ENCODE measurements at places on chromosomes 16 and 17.
A peak's percentile ranks its signal among the peaks of the same experiment; 100 is the strongest.

- no peak for DNase-seq
These were observed 4.3 kb upstream of the C16orf92 start for GRCh38 chr16:30018731-30019158.

- DNase-seq: no peak
These were observed 50.4 kb downstream of the SNX29 start for GRCh38 chr16:12026741-12027490.

DNA sequence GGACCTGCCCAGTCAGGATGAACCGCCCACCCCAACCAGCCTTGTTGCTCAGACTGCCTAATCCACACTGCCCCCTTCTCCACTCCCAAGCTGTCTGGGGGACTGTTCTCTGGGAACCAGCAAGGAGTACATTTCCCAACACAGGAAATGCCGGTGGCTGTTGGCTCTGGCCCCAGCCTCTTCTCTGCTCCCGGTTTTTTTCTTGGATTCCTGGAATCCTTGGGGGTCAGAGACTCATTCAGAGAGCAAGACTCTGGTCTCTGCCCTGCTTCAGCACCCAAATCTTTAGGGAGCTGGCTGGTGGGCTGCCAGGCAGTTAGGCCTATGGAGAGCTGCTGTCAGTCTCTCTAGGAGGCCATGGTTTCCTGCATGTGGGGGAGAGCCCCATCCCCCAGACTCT lies 10.8 kb upstream of the MTMR4 start:
- DNase-seq: no peak

- no peak for DNase-seq
These were observed 133.5 kb downstream of the BRIP1 start for GRCh38 chr17:61729690-61730268.

DNA sequence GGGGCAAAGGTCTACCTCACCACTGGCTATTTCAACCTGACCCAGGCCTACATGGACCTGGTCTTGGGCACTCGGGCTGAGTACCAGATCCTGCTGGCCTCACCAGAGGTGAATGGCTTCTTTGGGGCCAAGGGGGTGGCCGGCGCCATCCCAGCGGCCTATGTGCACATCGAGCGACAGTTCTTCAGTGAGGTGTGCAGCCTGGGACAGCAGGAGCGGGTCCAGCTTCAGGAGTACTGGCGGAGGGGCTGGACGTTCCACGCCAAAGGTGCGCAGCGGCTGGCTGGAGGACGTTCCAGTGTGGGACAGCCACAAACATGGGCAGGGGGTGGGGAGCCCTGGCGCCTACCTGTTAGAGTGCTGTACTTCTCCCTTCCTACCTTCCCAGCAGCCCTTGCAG lies 25.4 kb downstream of the PGS1 start:
- no peak for DNase-seq

DNA sequence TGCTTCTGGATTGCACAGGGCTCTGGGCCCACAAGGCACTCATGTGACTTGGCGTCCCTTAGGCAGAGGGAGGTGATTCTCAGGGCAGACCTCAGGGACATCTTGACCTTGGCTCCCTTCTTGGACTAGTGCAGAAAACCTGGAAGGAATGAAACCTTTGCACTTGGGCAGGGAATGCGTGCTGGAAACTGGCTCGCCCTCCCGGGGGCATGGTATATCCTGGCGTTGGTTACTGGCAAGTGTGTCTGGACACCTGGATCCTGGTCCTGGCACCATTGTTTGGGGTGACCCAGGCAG lies 63.5 kb upstream of the LGALS9 start:
- DNase-seq: peak; percentile 54

GRCh38 chr16:1174477-1175357 lies 21.8 kb downstream of the CACNA1H start:
- DNase-seq: no peak

DNA sequence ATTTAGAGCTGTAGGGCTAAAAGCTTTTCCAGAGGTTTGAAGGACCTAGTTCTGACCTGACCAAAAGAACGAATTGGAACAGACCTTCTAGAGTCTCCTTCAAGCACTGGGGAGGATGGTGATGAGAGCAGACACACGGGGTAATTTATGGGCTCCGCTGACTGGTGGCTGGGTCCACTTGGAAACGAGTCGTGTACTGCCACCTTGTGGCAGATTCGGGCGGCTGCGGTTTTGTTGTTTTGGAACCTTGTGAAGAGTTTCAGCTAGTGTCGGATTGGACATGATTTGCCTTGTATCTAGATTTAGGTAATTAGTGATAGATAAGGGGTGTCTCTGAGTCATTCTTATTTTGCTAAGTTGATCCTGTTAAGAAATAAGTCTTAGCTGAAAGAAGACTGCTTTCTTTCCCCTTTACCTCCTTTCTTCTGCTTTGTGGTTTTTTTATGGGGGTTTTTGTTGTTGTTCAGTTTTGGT lies 98.9 kb downstream of the AATF start:
- peak; percentile 88 for DNase-seq

GRCh38 chr16:50166511-50167500 lies 13.7 kb downstream of the TENT4B start:
- no peak for DNase-seq

DNA sequence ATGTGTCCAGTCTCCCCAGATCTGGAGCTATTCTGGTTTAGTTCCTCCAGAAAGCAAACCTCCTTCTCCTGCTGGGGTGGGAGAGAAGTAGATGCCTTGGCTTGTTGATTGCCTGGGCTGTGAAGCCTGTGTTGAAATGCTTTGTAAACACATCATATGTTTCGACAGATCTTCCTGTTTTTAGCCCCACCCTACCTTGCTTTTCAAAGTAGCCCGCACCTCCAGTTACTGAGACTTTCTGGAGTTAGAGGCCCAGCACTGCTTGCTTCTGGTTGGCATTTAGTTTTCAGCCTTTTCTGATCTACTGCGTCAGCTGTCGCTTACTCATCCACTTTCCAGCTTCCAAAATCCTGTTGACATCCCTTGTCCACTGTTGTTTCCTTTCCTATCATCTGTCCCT lies 17.9 kb upstream of the NDEL1 start:
- no peak for DNase-seq

DNA sequence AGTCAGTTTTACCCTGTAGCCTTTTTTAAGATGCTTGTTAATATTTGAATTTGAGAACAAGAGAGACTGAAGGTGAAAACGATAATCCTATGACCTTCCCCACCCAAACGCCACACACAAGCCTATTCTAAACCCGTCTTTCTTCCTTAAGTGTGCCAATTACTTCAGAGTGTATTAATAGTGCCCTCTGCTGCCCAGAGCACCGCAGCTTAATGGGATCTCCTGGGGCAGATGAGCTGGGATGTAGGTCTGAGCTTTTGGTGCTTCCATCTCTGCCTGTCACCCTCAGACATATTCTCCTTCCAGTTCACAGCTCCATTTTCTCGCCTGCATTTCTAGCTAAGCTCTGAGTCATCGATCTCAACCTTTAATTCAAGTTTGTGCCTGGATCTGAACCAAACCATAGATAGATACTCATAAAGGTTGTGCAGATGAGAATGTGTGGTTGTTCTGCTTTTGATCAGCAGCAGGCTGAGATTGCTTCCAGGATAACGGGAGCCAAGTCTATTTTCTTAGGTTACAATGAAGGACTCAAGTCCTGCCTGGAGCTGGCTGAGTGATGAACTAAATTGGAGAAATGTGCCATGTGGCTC lies 46.4 kb upstream of the CDH13 start:
- DNase-seq: no peak

DNA sequence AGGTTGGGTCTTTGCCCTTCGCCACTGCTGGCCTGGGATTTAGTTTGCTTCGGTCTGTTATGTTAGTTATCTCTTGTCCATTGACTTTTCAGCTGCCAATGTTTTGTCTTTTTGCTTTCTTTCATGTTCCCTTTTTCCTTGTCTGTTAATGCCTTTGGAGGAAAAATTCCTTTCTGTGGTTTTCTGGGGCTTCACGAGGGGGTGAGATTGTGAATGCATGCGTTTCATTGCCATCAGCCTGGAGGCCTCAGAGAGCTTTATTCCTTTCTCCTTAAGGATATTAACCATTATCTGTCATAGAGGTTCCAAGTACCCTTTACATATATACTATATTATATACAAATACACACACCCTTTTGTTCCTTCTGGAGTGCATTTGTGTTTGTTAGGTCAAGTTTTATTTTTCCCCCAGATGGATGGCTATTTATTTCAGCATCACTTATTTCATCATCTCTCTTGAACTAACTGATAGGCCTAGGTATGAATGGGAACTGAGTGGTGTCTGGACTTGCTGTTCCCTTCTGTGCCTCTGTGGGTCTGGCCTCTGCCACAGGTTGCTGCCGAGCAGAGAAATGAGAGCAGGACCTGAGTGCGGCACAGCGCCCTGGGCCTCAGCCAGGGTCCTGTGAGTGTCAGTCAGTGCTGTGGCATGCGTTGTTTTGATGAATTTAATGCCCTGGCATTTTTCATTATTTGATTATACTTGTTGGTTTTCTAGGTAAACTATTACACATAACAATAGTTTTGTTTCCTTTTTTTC lies 193.4 kb downstream of the LGALS9B start:
- no peak for DNase-seq

- peak; percentile 37 for DNase-seq
These were observed 1.7 kb upstream of the PRSS21 start for GRCh38 chr16:2815299-2815771.

- DNase-seq: no peak
These were observed 145.5 kb upstream of the ASIC2 start for GRCh38 chr17:33438578-33438977.

DNA sequence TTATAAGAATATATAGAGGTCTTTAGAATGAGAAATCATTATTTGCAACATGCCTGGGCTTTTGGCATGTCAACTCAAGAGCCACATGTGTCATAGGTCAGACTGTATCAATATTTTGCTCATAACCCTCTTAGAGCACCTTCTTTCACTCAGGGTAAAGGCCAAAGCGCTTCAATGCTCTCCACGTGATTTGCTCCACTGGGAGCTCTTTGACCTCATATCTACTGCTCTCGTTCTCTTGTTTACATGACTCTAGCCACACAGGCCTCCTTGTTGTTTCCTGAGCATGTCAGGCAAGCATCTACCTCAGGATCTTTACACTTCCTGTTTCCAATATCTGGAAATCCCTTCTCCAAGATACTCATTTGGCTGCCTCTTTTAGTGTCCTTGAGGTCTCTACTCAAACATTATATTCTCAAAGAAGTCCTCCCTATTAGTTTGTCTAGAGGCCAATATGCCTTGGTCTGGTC lies 148.4 kb downstream of the TOX3 start:
- peak; percentile 61 for DNase-seq

GRCh38 chr16:85285681-85286065 lies 173.4 kb upstream of the CIBAR2 start:
- DNase-seq: no peak

DNA sequence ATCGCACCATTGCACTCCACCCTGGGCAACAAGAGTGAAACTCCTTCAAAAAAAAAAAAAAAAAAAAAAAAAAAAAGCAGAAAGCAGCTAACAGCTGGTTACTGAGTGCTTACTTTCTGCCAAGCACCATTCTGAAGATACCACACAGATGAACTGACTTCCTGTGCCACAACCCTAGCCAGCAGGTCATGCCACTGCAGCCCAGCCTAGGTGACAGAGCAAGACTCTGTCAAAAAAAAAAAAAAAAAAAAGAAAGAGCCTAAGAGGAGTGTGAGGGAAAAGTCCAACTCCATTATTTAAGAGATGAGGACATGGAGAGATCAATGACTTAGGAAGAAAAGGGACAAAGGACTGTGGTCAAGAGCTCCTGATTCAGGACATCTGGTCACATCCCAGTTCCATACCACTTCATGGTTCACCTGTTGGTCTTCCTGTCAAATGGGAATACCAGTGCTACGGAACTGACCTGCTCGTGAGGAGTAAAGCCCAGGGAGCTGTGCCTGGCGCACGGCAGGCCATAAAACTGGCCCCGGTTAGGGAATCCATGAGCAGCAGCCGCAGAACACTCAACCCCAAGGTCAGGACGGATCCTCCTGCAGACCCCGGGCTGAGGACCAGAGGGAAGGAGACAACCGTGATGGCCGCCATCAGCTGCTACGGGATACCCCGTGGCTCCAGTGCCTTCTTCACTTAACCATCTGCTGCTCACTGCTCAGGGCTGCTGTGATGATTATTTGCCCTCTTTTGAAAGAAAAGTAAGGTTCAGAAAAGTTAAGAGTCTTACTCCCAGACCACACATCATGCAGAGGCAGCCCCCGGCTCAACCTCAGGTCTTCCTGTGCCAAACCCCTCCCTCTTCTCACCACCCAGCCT lies 950 bp downstream of the KLHDC4 start:
- no peak for DNase-seq

- DNase-seq: no peak
These were observed 28.8 kb downstream of the HEATR6 start for GRCh38 chr17:60049936-60050335.

DNA sequence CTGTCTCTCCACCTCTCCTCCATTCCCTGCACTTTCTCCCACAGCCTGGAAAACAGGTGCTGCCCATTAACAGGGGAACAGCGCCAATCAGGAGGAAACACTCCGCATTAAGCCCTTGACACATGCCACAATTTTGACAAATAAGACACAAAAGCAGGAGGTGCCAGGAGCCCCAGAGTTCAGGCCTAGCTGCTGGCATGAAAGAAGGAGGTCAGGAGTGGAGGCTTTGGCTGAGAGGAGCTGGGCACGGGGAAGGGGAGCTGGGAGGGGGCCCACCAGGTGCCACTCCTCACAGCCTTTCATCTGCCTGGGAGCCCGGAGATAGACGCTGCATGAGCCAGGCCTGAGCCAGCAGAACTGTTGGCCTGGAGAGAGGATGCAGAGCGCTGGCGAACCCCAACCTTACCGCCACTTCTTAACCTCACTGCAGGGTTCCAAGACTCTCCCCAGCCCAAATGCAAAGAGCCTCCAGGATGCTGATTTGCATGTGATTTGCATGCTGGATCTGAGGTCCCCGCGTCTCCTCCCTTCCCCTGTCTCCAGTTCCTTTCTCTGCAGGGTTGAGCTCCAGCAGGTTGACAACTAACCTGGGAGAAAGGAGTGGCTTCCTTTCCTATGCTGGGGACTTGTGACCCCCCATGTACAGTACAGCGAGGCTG lies 139.8 kb upstream of the SDK2 start:
- no peak for DNase-seq

DNA sequence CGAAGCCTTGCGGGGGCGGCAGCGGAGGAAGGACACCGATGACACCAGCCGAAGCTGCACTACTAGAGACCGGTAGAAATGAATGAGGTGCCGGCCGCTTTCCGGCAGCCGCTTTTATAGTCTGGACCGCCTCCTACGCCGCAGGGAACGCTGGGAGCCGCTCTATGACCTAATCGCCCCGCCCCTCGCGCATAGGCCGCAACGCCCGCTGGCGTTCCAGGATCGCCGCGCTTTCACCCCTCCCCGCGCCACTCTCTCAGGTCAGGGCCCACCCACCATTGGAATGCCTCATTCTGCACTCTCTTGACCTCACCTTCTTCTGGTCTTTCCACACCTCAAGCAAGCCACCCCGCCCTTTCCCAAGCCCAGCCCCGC lies at the start of gene DDX5:
Gene DDX5, minus strand, starts transcription at position 89 of the 375 bp plus-strand sequence. CDS start 170 bp downstream, outside the sequence.
- DNase-seq: no peak

GRCh38 chr17:47145351-47145750 lies 43.7 kb downstream of the CDC27 start:
- DNase-seq: no peak
